ENCODE measurements at places on chromosomes 2 and 18. TPM values are rescaled to one million over a fixed set of nuclear protein-coding genes. Genes with fewer than 3 reads are reported as not detected.

The SRD5A2 gene
- not detected for total RNA-seq

The ASPRV1 gene
- 0.63 TPM for total RNA-seq

The VWA3B gene
- 0.52 TPM for total RNA-seq

The CCDC148 gene
- 0.30 TPM for total RNA-seq

The PRADC1 gene
- 97.4 TPM for total RNA-seq

The ANO7 gene
- total RNA-seq = 0.80 TPM

The PFN4 gene
- 0.74 TPM for total RNA-seq

The CLEC4F gene
- total RNA-seq = not detected

The ERMN gene
- not detected for total RNA-seq

The PRSS56 gene
- not detected for total RNA-seq

The RASGRP3 gene
- 69.2 TPM for total RNA-seq

The CTIF gene
- 60.0 TPM for total RNA-seq

The NEURL3 gene
- total RNA-seq = not detected

The GKN2 gene
- total RNA-seq = not detected

The HOXD13 gene
- not detected for total RNA-seq

The AMER3 gene
- not detected for total RNA-seq

The QPCT gene
- total RNA-seq = 2.0 TPM

The GULP1 gene
- 5.7 TPM for total RNA-seq

The C2orf92 gene
- 1.8 TPM for total RNA-seq

The ZNF532 gene
- 59.3 TPM for total RNA-seq

The HOXD4 gene
- total RNA-seq = not detected

The IL1R2 gene
- 0.96 TPM for total RNA-seq

The CTNNA2 gene
- total RNA-seq = not detected

The MYO5B gene
- 0.44 TPM for total RNA-seq

The SMIM21 gene
- total RNA-seq = not detected

The ATP6V1B1 gene
- not detected for total RNA-seq

The C2orf78 gene
- not detected for total RNA-seq

The HTR2B gene
- total RNA-seq = 1.5 TPM

The CCNYL1 gene
- 7.6 TPM for total RNA-seq

The ACTG2 gene
- 1.6 TPM for total RNA-seq
